ENCODE measurements at places on chromosomes 5 and 9.

DNA sequence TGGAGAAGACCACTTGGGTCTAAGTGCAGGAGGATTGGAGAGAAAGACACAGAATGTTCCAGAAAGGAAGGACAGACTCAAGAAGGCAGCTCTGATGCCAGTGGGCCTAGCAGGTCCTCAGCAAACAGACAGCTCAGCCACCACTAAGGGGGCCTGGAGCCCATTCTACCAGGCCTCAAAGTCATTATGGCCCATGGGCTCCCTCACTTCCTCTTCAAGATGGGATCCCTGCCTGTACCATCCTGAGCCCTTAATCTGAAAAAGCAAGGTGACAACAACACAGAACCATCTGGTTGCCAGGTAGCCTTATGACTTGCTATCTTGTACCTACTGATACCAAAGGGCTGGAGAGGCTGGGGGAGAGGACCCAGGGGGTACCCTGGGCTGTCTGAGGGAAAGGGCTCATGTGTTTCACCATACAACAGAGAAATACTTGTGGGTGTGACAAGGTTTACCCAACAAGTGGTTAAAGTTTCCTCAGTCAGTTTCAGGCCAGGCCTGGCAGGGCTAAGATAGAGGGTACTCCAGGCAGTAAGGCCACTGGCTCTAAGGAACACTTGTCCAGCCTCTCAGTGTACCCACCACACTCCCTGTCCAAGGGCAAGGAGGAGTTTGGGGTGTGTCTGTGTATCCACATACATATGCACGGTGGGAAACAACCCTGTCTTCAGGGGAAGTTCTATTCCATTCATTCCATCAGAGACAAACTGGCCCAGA lies 30.7 kb downstream of the TCF7 start:
- no peak for DNase-seq

GRCh38 chr9:108994695-108995094 lies 18.6 kb downstream of the CTNNAL1 start:
- no peak for DNase-seq

DNA sequence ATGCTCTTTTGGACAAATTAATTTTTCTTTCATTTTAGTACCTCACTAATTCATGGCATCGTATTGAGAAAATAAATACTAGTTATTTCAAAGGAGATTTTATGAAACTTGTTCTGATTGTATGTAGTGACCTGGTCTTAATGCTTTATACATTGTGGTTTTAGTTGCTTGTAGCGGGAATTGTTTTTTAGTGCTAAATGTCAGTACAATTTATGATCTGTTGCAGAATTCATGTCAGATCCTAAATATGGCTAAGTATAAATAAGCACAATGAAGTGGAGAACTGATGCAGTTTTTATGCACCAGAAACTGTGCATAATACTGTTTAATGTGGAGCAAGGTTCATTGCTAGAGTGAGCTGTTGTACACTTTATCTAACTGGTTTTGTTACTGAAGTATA lies 308.8 kb downstream of the PJA2 start:
- DNase-seq: no peak

DNA sequence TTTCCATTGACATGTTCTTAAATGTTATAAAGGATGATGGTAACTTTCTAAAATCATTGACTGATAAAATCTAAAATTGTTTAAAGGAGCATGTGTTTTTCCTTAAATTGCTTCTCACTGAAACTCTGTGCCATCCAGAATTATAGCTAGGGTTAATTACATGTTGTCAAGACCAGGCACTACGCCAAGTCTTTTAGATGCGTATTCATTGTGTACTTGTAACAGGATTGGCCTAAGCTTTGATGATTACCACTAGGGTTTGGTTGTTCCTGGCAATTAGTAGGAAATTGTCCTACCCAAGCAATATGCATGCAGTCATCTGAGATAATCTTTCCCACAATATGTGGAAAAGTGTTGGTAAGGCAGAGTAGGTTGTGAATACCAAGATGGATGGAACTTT lies 43.8 kb downstream of the PRKACG start:
- no peak for DNase-seq

GRCh38 chr5:134092875-134093274 lies 21.6 kb upstream of the TCF7 start:
- no peak for DNase-seq

DNA sequence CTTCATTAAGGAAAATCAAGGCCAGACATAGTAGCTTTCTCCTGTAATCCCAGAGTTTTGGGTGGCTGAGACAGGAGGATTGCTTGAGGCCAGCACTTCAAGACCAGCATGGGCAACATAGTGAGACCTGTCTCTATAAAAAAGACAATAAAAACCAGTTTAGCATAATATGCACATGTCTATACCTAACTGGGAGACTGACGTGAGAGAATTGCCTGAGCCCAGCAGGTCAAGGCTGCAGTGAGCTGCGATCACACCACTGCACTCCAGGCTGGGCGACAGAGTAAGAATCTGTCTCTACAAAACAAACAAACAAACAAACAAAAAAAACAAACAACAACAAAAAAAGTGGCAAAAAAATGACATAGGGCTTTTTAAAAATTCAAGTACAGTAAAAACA lies 820.8 kb downstream of the MTRR start:
- DNase-seq: no peak

GRCh38 chr9:137404961-137405567 lies 17.9 kb downstream of the EXD3 start:
- no peak for DNase-seq

GRCh38 chr9:100600521-100601079 lies 22.7 kb downstream of the CAVIN4 start:
- DNase-seq: no peak

- no peak for DNase-seq
Observed at GRCh38 chr9:2255128-2255527, 240.0 kb downstream of the SMARCA2 start.

DNA sequence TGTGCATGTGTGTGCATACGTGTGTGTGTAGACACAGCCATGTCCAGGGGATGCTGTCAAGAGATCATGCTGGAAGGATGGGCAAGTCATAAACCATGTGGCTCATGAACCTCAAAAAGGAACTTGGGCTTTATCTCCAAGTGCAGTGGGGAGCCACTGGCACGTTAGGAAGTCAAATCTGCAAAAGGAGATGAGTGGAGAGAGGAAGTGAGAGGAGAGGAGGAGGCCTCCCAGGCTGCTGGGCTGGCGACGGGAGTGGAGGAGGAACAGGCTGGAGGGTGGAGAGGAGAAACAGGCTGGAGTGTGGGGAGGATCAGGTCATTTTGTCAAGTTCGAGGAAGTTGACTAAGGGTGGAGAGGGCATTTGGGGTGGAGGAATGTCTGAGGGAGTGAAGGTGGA lies 29.2 kb upstream of the TIFAB start:
- no peak for DNase-seq

GRCh38 chr5:84715686-84716085 lies 331.0 kb upstream of the EDIL3 start:
- no peak for DNase-seq

DNA sequence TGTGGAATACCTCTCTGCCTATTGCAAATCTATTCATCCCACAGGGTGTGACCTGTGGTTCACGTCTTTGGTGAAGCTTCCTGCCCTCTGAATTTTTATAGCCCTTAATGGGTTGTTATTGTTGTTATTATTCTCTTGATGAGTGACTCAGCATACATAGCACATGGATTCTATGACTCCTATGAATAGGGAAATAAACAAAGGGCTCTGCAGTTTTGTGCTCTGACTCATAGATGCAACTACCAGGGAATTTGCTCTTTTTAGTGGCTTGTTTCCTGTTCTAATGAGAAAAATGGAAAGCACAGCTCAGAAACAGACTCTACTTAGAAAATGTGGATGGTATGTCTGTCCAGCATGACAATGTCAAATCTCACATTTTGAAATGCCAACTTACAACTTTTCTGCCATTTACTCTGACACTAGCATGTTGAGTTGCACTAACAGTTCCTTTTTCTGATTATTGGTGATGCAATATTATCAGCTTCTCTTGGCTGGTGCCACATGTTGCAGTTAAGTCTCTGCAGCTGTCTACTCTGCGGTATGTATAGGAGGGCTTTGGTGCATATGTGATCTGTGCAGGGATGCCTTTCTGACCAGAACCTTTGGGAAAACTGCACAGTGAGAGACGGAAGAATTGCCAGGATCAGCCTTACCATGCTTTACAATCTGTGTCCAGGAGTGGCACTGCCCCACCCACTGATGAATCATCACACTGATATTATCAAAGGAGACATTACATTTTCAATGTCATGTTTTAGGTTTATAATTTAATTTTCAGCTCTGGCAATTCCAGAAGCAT lies 996.4 kb upstream of the WWC1 start:
- DNase-seq: peak; percentile 11

DNA sequence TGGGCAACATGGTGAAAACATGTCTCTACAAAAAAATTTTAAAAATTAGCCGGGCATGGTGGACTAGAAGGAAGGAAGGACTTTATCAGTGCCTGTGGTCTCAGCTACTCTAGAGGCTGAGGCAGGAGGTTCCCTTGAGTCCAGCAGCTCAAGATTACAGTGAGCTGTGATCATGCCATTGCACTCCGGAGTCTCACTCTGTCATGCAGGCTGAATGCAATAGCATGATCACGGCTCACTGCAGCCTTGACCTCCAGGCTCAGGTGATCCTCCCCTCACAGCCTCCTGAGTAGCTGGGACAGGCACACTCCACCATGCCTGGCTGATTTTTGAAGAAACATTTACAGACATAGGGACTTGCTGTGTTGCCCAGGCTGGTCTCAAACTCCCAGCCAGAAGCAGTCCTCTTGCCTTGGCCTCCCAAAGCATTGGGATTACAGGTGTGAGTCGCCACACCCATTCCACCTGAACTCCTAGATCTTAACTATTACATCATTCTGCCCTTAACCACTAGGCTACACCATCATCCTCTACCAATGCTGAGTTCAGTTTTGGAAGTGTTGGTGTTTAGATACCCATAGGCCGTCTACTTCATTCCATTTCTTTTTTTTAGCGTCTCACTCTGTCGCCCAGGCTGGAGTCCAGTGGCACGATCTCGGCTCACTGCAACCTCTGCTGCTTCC lies 2.0 kb upstream of the URM1 start:
- no peak for DNase-seq

- no peak for DNase-seq
Observed at GRCh38 chr5:133368916-133369783, 243.2 kb downstream of the FSTL4 start.

GRCh38 chr5:21802100-21802499 lies 1051.0 kb downstream of the CDH12 start:
- no peak for DNase-seq

DNA sequence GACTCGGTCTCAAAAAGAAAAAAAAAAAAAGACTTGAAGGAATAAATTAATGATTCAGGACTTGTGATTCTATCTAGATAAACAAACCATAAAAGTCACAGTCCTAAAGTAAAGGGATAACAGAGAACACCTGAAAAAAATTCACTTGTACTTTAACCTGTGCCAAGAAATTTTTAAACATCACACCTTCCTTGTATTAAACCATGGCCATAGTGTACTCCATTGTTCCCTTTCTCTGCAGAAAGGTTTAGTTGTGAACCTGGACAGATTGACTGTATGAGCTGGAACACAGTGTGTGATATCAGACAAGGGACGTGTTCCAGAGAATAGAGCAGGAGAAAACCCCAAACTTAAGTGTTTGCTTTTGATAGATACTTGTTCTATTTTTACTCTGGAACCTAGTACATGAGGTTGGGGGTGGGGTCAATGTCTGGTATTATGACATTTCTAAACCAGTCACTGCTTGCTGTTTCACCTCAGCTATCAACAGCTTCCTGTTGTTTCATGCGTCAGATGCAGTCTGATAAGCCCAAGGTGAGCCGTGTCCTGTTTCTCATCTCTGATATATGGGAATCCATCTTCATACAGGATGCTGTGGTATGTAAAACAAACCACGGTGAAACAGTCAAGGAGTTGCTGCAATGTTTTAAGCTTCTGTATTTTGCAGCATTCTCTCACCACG lies 62.5 kb upstream of the ITGA1 start:
- DNase-seq: no peak

DNA sequence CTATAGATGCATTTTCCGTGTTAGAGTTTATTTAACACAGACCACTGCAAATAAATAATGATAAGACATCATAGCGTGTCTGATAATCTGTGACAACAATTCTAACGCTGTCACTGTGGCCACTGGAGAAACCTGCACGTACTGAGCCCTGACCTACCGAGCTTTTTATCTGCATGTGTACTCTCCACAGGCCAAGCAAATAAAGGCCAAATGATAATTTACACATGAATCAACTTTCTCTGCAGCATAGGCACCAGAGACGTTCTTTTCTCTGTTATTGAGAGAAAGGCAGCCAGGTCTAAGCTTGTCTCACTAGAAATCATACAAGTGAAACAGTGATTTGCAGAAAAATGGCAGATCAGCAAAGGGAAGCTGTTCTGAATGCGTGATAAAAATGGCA lies 75.8 kb downstream of the POU5F2 start:
- no peak for DNase-seq

- DNase-seq: no peak
Observed at GRCh38 chr9:129059796-129060785, 20.8 kb upstream of the DOLPP1 start.

DNA sequence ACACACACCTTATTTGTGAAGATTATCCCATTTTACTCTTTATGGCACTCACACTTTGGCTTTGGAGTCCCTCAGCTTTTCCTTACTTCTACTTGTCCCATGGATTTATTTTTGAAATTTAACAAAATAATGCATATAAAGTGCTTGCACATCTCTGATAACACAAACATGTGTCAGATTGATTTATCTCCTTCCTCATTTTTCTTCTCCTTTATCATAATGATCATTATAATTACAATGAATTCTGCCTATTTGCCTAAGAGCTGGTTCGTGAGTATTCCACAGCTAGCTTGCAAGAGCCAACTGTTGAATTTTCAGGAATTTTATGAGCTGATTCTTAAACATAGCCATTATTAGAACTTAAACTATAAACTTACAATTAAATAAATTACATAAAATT lies 347.7 kb downstream of the CHSY3 start:
- DNase-seq: no peak

- DNase-seq: peak; percentile 53
Observed at GRCh38 chr9:81578606-81579005, 110.7 kb downstream of the TLE1 start.

DNA sequence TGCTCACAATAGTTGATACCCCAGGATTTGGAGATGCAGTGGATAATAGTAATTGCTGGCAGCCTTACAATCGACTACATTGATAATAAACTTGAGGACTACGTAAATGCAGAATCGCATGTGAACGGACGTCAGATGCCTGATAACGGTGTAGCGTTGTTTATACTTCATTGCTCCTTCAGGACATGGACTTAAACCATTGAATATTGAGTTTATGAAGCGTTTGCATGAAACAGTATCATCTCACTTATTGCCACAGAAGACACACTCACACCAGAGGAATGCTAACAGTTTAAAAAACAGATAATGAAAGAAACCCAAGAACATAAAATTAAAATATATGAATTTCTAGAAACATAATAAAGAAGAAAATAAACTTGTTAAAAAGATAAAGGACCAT lies 101.6 kb downstream of the GABBR2 start:
- no peak for DNase-seq

DNA sequence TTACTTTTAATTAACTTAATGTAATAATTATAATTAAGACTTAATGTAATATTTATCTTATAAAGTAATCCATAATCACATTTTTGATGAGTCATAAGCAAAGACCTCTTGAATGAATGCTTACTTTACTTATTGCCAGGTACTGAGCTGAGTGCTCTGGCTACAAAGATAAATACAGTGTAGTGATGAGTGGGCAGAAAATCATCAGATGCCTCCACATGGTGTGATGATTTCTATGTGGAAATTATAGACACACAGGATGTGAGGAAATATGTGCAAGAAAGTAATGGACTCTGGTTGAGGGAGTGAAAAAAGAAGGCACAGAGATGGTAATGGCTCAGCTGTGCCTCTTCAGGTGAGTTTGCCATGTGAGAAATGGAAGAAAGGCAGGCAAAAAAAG lies 422.6 kb upstream of the CD180 start:
- no peak for DNase-seq

GRCh38 chr9:123922431-123922830 lies 7.5 kb downstream of the DENND1A start:
- DNase-seq: no peak
